ENCODE measurements at places on chromosomes 5 and 9.

- DNase-seq, result no peak
Measured at GRCh38 chr5:180138976-180139730, 67.6 kb upstream of the RNF130 start.

DNA sequence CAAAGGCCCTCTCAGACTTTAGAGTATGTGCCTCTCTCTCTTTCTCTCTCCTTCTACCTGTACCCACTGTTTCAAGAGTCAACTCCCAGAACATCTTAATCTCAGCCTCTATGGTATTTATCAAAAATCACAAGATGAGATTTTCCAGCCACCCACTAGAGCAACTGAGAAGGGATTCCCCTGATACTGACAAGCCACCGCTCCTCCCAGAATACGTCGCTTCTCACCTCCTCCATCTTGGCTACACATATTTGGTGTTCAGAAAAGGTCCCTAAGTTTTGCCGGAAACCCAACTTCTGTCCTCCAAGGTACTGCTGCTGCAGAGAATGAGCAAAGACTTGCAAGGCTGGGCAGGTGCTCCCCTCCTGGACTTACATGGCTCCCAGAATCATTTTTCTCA lies 6.1 kb downstream of the GARIN3 start:
- DNase-seq, result no peak

GRCh38 chr9:69719983-69720382 lies 39.8 kb downstream of the PTAR1 start:
- no peak for DNase-seq

GRCh38 chr9:108149326-108149725 lies 659.8 kb upstream of the KLF4 start:
- DNase-seq, result peak; percentile 23

DNA sequence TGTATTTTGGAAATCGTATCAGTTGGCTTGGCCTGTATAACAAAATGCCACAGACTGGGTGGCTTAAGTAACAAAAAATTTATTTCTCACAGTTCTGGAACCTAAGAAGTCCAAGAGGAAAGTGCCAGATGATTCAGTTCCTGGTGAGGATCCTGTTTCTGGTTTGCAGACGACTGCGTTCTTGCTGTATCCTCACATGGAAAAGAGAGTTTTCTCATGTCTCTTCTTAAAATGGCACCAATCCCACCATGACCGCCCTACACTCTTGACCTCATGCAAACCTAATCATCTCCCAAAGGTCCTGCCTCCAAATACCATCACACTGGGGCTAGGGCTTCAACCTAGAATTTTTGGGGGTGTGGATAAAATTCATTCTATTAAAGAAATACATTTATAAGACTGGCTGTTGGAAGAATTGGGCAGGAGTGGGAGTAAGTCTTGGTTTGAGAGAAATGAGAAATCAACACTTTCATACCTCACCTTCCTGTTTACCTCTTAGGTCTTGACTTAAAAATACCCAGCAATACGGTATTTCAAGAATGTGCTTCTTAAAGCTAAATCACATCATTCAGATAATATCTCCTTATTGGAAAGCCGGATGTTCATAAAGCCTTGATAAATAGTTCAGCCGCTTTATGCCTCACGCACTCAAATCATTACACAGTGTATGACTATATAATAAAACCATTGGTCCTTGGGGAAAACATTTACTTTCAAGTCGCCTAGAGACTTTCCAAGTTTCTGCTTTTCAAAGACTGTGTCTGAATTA lies 28.7 kb downstream of the PTTG1 start:
- DNase-seq, result no peak

DNA sequence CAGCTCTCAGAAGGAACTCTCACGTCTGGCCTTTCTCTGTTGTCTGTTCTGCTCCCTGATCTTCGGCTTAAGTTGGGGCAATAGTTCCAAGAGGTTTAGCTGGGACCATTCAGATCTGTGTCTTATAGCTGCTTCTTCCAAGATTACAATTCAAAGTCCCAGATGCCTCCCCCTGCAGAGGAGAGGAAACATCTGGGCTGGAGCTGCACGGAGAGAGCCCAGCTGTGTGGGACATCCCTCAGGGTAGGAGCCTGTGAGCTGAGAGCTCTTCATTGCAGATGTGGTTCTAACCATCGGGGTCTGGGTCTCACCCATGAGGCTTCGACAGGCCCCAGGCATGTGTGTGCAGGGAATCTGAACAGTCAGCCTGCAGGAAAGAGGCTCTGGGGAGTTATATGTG lies 9.0 kb upstream of the PHF19 start:
- no peak for DNase-seq

DNA sequence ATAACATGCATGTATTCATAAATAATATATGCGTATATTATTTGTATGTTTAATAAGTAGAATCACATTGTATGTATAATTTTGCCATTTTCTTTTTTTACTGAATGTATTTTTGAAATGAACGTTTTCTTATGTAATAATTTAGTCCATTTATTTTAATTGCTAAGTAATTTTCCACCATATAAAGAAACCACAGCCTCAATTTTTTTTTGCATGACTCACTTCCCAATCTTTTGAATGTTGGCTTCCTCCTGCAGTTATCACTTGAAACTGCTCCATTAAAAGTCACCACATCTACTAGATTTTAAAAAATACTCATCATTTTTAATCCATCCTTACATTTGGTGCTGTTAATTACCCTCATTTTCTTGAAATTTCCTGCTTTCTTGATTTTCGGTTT lies 363.3 kb upstream of the MEF2C start:
- DNase-seq, result no peak

DNA sequence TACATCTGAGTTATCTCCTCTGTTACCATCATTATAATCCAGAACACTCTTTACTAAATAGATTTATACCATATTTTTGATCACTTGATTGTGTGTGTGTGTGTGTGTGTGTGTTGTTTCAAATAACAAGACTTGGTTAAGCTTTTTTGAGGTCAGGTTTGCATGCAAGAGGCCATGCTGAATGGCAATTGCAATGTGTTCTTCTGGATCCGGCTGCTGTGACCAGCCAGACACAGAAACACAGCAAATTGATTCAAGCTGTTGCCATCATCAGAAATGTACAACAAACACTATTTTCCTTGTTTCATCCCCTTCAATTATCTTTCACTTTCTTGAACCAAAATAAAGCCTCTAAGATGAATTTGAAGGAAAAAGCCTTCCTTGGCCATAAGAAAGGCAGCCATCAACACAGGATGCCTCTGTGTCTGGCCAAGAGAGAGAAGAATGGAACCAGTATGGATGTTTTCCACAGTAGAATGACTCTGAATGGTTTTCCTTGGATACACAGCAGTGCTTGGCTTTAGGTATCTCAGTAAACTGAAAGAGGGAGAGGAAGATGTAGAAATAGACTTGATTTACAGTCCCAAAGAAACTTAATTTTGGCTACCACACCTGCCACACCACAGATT lies 53.9 kb downstream of the DPYSL3 start:
- DNase-seq, result peak; percentile 70

DNA sequence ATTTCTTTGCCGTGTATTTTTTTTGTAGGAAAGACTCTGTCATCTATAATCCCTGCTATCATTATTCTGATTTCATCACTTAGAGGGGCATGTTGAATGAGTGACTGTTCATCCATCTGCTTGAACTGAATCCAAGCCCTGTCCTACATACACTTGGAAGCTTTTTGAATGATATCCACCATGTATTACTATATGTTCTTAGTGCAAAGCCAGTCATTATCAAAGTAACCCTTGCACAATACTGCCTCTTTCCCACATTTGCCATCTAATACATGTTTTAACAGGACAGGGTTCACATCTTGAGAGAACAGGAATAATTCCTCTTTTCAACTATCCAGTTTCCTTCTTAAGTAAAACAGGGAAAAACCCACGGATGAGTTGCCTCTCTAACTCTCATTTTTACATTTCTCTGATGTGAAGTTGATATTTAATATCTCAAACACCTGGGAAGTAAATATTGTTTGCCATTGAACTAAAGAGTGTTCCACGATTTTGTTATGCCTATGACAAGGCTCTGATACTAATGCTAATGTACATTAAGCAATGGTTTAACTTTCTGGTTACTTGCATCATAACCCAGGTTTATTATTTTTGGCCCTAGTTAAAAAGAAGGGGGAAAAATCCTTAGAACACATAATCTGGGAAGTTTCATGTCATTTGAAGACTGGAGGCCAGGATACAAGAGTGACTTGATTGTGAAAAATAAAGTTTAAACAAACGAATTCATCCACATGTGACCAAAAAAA lies 103.7 kb upstream of the TARS1 start:
- DNase-seq, result no peak

DNA sequence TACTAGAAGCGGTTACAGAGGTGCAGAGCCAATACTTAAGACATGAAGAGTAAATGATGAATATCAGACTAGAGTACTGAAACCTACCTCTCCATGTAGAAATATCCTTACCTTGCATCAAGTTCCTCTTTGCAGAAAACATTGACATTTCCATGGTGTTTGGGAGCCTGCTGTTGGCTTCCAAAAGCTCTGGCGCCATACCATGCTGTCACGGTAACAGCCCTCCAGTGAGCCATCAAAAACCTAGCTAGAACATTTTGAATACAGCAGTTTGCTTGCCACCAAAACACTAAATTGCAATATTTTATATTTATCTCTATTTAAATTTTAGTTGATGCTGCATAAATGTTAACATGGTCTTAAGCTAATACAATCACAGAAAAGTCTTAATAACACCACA lies 144.1 kb upstream of the LRRTM2 start:
- no peak for DNase-seq

- DNase-seq, result peak; percentile 56
Measured at GRCh38 chr5:90802474-90803317, 244.1 kb downstream of the ADGRV1 start.

DNA sequence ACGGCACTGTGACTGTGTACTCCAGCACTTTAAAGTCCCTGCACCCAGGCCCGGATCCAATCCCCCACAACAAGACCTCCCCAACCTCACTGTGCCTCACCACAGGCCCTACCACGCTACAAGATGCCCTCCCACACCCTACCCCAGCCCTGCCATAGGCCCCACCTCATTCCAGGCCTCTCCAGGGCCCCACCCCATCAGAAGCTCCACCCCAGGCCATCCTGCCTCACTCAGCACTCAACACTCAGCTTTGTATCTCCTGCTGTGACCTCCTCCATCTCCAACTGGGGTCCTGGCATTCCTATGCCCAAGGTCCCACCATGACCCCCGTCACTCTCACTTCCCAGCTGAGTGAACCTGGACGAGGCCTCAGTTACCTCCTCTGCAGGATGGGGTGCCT lies 38.8 kb downstream of the BARX1 start:
- DNase-seq, result no peak

GRCh38 chr5:424301-425110 lies 18.5 kb upstream of the EXOC3 start:
- no peak for DNase-seq

DNA sequence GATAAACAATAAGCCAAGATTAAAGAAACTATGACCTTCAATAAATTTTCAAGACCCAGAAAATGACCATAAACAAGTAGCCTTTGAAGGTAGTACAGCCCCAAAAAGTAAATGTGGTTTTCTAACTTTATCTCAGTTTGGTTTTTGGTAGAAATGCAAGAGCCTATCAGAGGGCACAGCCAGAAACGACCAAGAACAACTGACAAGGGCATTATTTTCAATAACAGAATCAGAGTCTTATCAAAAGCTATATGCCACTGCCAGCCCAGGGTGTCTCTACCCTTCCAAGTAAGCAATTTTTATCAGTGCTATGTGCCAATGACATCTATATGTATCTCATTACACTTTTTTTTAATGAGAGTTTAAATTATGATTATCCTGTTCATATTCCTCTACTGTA lies 11.8 kb upstream of the SPINK6 start:
- no peak for DNase-seq

GRCh38 chr5:143957455-143957854 lies 145.5 kb downstream of the HMHB1 start:
- DNase-seq, result no peak

- no peak for DNase-seq
Measured at GRCh38 chr9:132410642-132411041, 631 bp downstream of the CFAP77 start.

DNA sequence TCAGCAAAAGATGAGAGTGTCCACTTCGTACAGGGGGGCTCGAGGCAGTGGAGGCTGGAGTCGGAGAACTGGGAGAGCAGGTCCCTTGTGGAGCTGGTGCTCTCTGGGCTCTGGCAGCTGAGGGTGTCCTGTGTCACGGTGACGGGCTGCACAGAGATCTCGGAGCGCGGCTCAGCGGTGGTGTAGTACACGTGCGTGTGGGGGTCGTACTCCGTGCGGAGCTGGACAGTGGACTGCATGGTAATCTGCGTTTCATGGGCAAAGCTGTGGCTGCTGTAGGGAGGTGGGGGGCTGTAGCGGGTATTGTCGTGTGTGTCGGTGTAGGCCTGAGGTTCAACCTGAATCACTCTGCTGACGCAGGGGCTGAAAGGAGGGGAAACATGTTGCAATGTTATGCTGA lies 48.0 kb downstream of the PTCH1 start:
- DNase-seq, result no peak

- DNase-seq, result no peak
Measured at GRCh38 chr9:811106-811531, 30.4 kb upstream of the DMRT1 start.

All from brain (organoid and tissue), 16 donors.